ENCODE measurements at places on chromosomes 2 and 18. TPM values are rescaled to one million over a fixed set of nuclear protein-coding genes. Genes with fewer than 3 reads are reported as not detected.

GRCh38 chr18:49160079-49160930 lies 209.5 kb upstream of the SMAD7 start:
- H3K4me3 ChIP-seq: no peak overlapping the region
- peaks cover 27% of the 10 kb centered on the region for H3K36me3 ChIP-seq
- no peaks in the 10 kb centered on the region for H3K27me3 ChIP-seq
- no peak overlapping the region for H3K27ac ChIP-seq

CD302 gene
- 2.5 TPM for total RNA-seq

DNA sequence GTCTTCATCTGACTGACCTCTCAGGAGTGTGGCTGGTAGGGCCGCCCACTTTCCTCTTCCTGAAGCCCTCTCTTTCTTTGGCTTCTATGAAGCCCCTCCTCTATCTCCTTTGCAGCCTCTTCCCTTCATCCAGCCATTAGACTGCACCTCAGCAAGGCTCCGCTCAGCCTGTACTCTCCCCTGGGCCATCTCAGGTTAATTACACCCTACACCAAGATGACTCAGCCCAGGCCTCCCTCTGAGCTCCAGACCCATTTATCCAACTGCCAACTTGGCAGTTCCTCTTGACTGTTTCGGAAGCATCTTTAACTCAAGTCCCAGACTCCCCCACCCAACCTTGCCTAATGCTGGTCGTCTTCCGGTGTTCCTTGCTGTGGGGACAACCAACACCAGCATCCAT lies 5.8 kb upstream of the WNT6 start:
- peaks cover 67% of the 10 kb centered on the region for H3K27me3 ChIP-seq
- DNase-seq: no peak
- H3K36me3 ChIP-seq: no peaks in the 10 kb centered on the region
- no peak overlapping the region for H3K4me3 ChIP-seq

GRCh38 chr2:187581125-187581896 lies 27.1 kb upstream of the TFPI start:
- H3K36me3 ChIP-seq: no peaks in the 10 kb centered on the region
- peaks cover 16% of the 10 kb centered on the region for H3K4me1 ChIP-seq
- no peak overlapping the region for H3K4me3 ChIP-seq
- DNase-seq: no peak

- H3K27ac ChIP-seq: no peak overlapping the region
- H3K4me3 ChIP-seq: no peak overlapping the region
- no peaks in the 10 kb centered on the region for H3K4me1 ChIP-seq
- H3K36me3 ChIP-seq: no peaks in the 10 kb centered on the region
These were observed 133.5 kb downstream of the ASB1 start for GRCh38 chr2:238560234-238560633.

- peaks cover 3% of the 10 kb centered on the region for H3K27me3 ChIP-seq
- no peak overlapping the region for H3K4me3 ChIP-seq
- peak; percentile 90 for DNase-seq
- no peak overlapping the region for H3K27ac ChIP-seq
- peaks cover 34% of the 10 kb centered on the region for H3K4me1 ChIP-seq
These were observed 31.3 kb downstream of the KIAA2012 start for GRCh38 chr2:202104286-202104870.

DNA sequence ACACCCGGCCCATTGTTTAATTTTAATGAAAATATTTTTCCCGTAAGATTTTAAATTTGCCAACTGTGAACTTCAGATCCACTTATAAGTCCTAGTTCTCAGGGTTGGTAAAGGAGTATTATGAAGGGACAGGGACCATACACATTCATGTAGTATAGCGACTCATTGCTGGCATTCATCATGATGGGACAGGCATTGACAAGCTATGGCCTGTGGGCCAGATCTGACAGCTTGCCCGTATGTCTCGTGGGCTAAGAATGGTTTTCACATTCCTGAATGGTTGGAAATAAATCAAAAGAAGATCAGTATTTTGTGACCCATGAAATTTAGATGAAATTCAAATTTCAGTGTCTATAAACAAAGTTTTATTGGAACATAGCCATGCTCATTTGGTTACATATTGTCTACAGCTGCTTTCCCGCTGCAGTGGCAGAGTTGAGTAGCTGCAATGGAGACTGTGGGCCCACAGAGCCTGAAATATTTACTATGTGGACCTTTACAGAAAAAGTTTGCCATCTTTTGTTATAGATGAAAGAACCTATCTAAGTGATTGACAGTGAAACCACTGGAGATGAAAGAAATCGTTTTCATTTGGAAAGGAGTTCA lies 4.1 kb downstream of the RAPGEF4 start:
- peaks cover 7% of the 10 kb centered on the region for H3K36me3 ChIP-seq
- H3K4me1 ChIP-seq: peaks cover 19% of the 10 kb centered on the region
- H3K27me3 ChIP-seq: peaks cover 28% of the 10 kb centered on the region
- no peak for DNase-seq
- no peak overlapping the region for H3K27ac ChIP-seq
